Activated CD4-positive, alpha-beta memory T cell treated with anti-CD3 and anti-CD28 coated beads, Interleukin-2, amount 10 ng/mL, durations not matched to agents 7 days and 5 days (primary cell): ENCODE measurements at places on chromosomes 7 and 10.

DNA sequence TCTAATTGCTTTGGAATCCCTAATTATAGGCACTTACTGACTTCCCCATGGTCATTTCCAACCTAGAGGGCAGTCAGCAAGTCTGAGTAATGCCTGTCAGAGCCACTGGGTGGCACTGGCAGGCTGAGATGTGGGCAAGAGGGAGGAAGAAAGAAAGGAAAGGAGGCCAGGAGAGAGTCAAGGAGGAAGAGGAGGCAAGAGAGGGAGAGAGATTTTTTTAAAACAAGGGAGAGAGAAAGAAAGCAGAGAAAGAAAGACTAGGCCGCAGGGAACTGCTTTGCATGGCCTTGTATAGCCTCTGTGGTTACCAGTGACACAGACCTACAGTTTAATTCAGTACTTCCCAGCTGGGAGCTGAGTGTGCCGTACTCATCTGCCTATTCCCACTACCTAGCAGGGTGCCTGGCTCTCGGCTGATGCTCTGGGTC is 210.4 kb upstream of the ADO start:
- peak; percentile 57 for DNase-seq

- peak; percentile 21 for DNase-seq
Observed at GRCh38 chr7:98802088-98802780, 67.6 kb downstream of the TMEM130 start.

DNA sequence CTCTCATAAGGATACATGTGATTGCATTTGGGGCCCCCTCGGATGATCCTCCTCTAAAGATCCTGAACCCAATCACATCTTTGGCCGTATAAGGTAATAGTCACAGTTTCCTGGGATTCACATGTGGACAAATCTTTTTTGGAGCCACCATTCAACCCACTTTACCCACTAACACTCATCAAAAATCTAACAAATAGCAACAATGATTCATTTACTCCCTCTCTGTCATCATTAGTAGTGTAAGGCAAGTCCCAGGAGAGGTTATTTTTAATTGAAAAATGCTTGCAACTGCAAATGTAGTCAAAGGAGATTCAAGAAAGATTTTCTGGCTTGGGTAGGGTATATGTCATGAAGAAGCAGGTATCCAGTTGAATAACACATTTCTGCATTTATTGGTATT is 9.9 kb upstream of the SMKR1 start:
- no peak for DNase-seq

DNA sequence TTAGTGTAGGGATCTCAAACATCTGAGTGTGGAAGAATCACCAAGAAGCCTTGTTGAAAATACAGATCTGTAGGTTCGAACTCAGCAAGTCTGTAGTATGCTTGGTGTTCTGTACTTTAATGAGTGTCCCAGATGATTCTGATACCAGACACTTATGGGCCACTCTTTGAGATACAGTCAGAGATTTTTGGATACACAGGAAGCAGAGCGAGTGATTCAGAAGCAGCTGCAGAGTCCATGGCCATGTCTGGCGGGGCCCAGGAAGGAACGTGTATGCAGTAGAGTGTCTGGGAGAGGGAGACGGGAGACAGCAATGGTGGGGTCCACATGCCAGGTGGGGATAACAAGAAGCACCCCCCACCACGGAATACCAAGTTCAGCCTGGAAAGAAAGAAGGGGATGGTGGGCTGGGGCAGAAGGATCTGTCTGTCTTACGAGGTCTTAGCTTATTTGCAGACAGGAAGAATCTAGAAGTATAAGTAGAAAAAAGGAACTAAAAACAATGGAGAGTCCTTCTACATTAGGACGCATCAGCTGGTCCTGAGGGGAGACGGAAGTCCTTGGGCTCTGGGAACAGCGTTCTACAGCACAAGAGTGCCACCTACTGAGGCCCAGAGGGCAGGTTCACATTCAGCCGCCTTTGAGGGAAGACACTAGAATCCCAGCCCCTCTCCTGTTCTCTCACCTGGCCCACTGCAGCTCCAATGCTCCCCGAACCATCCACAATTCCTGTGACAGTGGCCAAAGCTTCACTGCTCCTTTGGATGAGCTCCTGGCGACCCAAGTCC is 55.4 kb downstream of the SLC37A3 start:
- no peak for DNase-seq

DNA sequence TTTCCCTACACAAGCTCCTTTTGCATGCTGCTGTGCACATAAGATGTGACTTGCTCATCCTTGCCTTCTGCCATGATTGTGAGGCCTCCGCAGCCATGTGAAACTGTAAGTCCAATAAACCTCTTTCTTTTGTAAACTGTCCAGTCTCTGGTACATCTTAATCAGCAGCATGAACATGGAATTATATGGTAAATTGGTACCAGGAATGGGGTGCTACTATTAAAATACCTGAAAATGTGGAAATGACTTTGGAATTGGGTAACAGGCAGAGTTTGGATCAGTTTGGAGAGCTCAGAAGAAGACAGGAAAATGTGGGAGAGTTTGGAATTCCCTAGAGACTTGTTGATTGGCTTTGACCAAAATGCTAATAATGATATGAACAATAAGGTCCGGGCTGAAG is 181.8 kb downstream of the GPR158 start:
- DNase-seq = no peak

DNA sequence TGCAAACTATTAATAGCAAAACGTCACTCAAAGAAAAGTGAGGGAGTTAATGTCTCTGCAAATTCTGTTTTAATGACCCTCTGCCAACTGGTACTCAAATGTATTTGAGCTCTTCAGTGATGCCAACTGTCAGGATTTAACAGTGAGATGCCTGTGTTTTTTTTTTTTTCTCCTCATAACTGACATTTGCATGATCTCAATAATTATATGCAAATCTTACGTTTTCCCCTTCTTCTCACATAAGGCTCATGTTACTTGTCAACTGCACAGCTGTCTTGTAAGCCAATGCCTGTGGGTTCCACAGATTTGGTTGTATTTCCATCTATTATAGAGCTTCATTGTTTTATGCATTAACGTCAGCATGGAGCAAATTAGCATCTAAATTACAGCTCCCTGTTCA is 38.2 kb downstream of the PPP1R3A start:
- DNase-seq = no peak

GRCh38 chr7:51067757-51068156 is 248.9 kb downstream of the COBL start:
- DNase-seq = peak; percentile 57

DNA sequence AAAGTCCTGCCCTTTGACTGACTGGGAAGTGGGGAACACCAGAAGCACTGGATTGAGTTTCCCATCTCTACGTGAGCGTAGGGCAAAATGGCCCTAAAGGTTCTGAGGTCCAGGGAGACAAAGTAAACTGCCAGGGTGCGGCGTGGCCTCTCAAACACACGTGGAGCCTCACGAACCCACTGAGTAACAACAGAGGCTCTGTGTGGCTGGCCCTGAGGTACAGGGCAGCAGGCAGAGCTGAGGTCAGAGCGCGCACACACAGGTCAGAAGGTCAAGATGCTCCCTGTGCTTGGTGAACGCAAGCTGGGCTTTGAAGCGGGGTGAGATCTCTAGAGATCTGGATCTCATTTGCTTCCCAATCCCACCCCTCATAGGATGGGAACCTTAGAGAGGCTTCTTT is 99.0 kb upstream of the ZMIZ1 start:
- no peak for DNase-seq

DNA sequence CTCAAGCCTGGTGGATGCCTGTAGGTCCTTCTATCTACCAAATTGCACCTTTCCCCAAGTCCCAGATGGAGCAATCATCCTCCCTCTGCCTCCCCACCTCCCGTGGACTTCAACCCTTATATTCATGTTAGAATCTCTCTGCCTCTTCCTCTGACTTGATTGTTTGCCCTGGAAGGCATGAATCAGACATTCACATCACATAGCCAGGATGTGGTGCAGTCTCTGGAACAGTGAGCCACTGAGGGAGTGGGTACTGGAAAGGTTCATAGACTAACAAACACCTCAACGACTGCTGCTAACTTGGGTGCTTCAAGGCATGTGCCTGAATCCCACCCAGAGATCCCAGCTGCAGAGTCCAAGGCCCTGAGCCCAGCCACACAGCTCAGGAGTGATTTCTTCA is 494.0 kb downstream of the TNS3 start:
- DNase-seq = no peak

DNA sequence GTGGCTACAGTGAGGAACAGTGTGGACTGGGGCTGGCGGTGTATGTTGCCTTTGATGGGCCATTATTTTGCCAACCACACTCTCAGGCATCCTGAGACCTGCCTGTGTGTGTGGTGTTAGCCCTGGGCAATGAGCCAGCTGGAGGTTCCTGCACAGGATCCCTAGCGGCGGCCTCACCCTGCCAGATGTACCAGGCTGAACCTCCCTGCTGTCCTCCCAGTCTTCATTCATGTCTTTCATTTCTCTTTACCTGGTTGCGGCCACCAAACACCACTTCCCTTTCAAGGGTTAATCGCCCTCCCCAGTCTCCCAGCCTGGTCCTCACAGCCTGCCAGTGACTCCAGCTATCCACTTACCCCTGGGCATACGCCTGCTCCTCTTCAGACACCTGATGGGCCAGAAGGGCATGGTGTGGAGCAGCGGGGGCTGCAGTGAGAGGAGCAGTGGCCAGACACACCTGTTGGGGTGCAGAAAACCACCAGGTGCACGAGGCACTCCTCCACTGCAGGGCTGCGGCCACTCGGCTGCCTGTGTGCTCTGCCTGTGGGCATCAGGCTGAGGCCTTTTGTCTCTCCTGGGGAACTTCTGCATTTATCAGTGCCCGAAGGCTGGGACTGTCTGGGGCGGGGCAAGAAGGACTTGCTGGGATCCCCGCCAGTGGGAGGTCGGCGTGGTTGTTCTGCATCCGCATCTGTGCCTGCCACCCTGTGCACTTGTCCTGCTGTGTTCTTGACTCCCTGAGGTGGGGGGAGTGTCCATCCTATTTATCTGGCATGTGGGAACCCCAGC is 111.6 kb downstream of the ARHGAP22 start:
- DNase-seq = peak; percentile 12
